ENCODE measurements at places on chromosomes 2 and 18.

DNA sequence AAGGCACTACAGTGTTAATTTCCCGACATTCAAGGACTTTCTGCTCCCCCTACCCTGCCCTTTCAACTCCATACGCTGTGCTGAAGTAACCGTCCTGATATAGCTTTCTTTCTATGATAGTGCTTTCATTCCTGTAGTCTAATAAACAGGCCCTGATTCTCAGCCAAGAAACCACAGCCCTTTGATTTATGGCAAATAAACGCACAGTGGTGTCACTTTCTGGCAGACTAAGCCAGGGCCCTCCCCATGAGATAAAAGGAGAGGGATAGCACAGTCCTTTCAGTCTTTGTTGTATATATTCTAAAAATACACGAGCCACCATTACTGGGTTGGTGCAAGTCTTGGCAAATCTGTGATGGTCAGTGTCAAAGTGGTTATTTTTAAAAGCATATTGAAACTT, 291.2 kb downstream of the ALPK2 start:
- DNase-seq, result no peak

DNA sequence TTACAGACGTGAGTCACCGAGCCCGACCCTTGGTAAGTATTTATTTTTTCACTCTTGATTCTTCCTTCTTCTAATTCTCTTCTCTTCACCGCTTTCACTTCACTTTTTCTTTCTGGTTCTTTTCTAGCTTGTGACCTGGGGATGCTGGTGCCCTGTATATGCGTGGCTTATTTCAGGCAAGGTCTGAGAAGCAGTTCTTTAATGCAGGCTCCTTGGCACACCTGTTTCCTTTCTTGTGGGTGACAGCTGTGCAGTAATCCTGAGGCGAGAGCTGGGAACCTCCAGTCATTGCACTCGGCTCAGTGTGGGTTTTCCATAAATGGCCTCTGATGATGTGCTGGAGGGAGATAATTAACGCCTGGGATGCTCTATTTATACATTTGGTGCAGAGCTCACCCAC, 193.8 kb downstream of the TSN start:
- no peak for DNase-seq

- peak; percentile 40 for DNase-seq
These were observed 85.3 kb downstream of the ZEB2 start for GRCh38 chr2:144434425-144435222.

DNA sequence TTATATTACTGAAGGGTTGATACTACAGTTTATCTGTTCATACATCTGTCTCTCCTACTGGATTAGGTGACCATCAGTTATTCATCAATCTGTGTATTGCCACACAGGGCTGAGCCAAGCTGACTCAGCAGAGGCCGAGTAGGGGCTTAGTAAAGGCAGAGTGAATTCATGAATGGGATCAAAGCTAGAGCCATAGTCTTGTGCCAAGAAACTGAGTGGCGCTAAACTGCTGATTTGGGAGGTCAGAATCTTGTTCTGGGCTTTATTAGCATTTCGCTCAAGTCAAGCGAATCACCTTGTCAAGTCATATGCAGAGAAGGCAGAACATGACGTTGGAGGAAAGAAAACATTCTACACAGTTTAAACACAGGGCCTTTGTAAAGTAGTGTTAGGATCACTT, 34.1 kb downstream of the SOCS6 start:
- DNase-seq, result no peak

DNA sequence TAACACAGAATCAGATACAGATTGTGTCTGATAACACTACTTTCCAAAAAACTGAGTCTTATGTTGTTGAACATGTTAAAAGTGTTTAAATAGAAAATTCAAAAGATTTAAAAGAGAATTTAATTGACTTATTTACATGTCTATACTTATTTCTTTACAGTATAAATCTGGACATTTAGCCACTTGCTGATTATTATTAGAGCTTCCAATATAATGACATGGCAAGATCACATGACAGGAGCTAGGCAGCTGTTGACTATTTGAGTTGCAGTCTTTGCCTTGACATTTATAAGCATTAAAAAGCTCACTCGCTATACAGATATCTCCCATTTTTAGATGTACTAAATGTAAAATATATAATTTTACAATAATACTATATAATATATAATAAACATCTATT, 6.4 kb upstream of the TMEFF2 start:
- DNase-seq, result no peak

- peak; percentile 12 for DNase-seq
These were observed 106.0 kb downstream of the UBR3 start for GRCh38 chr2:169933124-169933711.
